ENCODE measurements at places on chromosomes 1 and 21.

- DNase-seq: no peak
These were observed 27.2 kb downstream of the HSPG2 start for GRCh38 chr1:21909787-21910503.

- no peak for DNase-seq
These were observed 5.9 kb downstream of the ADARB1 start for GRCh38 chr21:45080232-45080631.

- DNase-seq: no peak
These were observed 32.2 kb upstream of the GADD45A start for GRCh38 chr1:67652800-67653199.

- DNase-seq: no peak
These were observed 6.5 kb downstream of the SOAT1 start for GRCh38 chr1:179300112-179300511.

DNA sequence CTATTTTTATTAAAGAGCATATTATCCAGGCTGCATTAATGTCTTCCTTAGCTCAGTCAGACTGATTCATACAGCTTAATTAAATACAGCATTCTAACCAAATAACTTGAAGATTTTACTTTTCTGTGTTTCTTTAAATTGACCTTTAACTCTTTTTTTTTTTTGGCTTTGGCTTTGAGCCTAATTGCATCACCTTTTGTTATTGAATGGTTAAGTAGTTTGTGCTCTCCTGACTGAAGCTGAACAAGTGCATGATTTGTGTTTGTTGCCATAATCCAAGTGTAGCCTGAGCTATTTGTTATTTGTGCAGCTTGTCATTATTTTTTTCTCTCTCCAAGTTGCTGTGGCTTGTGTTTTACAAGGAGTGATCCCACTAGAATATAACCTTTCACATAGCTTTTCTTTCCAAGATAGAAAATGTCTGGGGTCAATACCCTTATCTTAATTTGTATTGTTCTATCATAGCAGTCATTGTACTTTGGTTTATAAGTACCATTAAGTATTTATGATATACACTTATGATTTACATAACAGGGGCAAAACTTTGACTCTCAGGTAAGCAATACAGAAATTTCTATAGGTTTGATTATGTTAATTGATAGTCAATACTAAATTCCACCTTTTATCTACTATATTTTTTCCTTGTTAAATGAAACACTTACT is 31.6 kb downstream of the CDC14A start:
- DNase-seq: no peak

GRCh38 chr1:51313961-51314777 is 16.2 kb downstream of the TTC39A start:
- DNase-seq: no peak

GRCh38 chr1:231701306-231701705 is 74.7 kb downstream of the DISC1 start:
- no peak for DNase-seq

- no peak for DNase-seq
These were observed 11.0 kb downstream of the AGTRAP start for GRCh38 chr1:11746795-11747487.

Measured in activated CD4-positive, alpha-beta T cell treated with anti-CD3 and anti-CD28 coated beads, Interleukin-2, amount 50 U/mL, for 1 hour (primary cell).